ENCODE measurements at places on chromosomes 4 and X.

DNA sequence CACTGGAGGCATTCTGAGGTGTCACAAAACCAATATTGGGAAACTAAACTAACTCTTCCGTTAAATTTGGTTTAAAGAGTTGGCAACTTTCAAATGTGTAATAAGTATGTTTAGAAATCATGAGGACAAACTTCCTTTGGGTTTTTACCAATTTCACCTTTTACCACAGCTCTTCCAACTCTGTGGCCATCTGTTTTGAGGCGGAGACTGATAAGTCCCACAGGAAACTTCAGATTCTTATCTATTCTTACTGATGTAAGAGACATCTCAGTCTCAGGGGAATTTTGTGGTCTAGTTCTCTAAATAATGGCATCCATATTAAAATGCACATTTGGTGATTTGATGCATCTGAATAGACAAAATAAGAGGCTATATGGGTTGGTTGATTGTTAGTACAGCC is 229.2 kb upstream of the AFF2 start:
- no peak for DNase-seq

DNA sequence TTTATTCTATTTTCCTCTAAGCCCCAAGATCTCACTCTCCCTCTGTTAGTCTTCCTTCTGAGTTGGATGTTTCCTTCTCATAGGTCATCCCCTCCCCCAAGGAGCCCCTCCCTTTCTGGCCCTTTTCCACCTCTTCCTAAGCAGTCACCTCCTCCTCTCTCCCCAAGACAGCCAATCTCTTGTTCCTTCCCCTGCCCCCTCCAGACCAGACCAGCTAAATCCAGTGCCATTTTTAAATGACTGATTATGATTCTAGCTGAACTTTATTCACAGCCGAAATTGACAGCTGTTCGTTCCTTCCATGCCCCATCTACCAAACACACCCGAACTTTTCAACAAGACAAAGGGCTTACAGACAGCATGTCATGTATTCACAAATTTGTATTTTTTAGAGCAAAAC is 1.9 kb downstream of the SPIN2A start:
- DNase-seq: no peak

DNA sequence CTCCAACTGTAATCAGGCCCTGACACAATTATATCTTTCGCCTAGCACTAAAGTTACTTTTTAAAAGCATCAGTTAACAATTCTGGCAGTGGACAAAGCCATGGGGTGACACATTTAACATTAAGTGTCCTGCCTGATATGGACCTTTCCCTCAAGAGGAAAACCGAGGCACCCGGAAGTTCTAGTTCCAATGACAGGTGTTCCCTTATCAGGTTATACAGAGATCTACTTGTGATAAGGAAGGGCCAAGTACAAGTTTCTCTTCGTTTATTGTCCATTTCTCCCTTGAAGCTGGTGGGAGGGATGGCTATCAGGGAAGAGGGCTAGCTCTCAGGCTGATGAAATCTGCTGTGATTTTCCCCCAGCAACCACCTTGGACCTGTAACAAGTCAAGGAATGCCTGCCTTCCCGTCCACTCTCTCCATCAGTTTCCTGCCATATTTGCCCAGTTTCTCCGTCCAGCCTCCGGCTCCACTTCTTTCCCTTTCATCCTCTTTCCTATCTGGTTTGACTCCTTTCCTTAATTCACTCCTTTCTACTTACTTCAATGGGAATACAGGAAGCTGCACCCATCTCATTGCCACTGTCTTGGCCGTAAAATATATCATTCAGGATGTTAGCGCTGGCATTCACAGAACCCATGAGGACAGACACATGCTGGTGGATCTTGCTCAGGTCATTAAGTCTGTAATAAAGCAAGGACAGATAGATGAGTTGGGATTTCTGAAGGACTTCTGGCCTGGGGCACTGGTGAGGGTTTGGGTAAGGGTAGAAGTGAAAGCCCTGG is 95.0 kb downstream of the DGKK start:
- DNase-seq: no peak

- no peak for DNase-seq
These were observed 149.5 kb downstream of the SHROOM3 start for GRCh38 chr4:76584241-76585152.

GRCh38 chr4:183343730-183344129 is 21.5 kb upstream of the CLDN24 start:
- DNase-seq: no peak

DNA sequence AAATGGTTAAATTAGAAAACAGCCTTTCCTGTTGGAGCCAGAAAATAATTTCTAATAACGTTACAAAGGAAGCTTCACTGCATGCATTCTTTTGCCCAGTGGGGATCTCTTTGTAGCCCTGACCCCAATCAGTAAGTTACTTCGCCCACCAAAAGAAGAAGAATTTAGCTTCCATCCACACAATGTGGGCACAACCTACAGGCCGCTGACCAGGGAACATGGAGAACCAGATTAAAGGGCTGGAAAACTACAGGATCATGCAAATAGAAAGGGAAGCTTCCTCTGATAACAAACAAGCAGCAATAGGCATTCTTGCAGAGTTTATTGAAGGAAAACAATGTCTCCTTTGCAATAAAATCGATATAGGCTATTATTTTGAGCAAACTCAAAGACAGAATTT is 21.3 kb upstream of the TSPAN5 start:
- no peak for DNase-seq

DNA sequence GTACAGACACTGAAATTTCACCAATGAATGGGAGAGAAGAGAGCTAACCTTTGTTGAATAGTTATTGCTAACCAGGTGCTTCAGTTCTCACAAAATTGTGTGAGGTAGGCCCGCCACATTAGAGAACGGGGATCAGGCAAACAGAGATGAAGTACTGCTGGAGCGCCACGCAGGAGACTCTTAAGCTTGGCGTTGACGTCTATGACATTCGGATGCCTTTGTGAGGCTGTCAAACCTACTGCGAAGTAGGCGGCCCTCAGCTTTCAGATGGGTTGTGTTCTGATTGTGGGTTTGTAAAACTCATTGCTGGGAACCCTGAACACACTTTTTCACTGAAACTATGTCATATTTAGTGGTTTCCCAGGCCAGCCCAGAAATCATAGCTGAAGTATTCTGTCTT is 173.6 kb downstream of the CBR4 start:
- DNase-seq: no peak

DNA sequence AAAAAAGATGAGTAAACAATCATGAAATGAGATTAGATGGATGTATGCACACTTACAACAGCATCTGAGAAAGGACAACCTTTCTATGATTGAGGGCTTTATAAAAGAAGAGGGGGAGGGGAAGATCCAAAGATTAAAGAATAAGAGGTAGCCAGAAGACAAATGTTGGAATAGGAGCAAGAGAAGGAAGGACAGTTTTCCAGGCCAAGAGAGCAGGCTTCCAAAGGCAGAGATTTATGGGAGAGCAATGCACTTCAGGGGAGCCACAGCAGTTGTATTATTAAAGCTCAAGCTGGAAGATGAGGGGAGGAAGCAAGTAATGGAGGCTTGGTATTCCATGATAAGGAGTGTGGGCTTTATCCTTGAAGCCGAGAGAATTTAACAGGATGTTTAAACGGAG is 110.3 kb upstream of the PTPN13 start:
- no peak for DNase-seq

GRCh38 chr4:31023109-31023508 is 302.9 kb downstream of the PCDH7 start:
- DNase-seq: no peak

GRCh38 chrX:32289356-32289755 is 922.0 kb downstream of the DMD start:
- no peak for DNase-seq

GRCh38 chrX:39418731-39419638 is 617.7 kb downstream of the MID1IP1 start:
- DNase-seq: no peak

DNA sequence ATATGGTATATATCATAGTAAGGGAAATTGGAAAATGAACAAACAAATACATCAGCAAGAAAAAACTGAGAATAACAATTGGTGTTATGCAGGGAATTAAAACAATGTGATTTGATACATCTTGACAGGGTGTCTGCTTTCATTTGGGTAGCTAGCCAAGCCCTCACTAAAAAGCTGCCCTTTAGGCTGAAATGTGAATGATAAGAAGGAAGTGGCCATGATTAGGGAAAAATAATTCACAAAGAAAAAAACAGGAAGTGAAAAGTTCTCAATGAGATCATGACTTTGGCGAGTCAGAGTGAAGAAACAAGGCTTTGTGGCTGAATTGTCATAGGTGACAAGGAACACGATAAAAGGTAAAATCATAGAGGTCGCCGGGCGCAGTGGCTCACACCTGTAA is 675.8 kb upstream of the SLIT2 start:
- DNase-seq: no peak

DNA sequence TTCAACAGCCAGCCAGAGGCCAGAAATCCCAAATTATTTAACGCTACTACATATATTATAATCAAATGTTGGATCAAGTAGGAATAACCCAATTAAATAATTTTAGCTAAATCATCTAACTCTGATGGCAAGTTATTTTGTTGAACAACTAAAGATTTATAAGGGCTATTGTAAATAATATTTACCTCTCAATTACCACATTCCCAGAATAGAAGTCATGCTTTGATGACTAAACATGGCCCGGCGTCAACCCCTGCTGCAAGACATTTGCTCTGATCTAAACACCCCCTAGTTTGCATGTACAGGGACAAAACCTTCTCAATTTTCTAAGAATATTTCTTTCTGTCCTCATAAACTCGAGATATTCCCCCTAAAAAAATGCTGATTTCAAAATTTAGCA is 14.2 kb downstream of the VEGFC start:
- DNase-seq: no peak

- DNase-seq: no peak
These were observed 109.6 kb downstream of the NHSL2 start for GRCh38 chrX:72020204-72020603.

GRCh38 chr4:147101678-147102077 is 156.0 kb upstream of the TTC29 start:
- DNase-seq: no peak

DNA sequence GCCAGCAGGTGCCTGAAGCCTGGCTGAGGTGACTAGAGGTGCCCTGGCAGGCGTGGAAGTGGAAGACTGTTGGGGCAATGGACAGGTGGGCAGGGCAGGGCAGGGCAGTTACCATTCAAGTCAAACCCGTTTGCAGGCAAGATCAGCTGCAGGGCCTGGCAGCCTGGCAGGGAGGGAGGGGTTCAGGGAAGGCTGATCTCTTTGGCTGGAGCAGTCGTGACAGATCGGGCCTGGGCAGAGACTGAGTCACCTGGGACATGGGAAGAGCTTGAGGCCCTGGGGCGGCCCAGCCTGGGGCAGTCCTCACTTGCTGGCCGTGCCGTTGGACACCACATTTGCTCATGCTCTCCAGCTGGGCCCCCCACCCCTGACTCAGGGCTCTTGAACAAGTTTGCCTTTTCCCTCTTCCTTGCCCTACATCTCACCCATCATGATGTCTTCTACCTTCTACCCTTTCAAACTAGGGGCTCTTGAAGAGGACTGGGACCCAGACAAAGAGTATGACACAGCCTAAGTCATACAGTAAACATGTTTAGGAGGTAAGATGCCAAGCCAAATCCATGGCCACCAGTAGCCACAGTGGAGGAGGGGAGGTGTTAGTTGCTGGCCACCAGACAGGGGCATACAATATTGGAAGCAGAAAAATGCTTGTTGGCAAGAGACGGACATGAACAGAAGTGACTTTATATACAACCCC is 2.0 kb upstream of the ZNF185 start:
- DNase-seq: no peak

DNA sequence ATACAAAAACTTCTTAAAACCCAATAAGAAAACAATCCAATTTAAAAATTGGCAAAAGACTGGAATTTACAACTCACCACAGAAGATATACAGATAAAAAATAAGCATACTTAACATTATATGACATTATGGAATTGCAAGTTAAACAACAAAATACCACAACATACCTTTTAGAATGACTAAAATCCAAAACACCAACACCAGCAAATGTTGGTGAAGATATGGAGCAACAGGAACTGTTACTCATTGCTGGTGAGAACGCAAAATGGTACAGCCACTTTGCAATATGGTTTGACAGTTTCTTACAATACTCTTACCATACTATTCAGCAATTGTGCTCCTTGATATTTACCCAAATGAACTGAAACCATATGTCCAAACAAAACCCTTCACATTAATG is 112.4 kb downstream of the ADGRL3 start:
- no peak for DNase-seq

DNA sequence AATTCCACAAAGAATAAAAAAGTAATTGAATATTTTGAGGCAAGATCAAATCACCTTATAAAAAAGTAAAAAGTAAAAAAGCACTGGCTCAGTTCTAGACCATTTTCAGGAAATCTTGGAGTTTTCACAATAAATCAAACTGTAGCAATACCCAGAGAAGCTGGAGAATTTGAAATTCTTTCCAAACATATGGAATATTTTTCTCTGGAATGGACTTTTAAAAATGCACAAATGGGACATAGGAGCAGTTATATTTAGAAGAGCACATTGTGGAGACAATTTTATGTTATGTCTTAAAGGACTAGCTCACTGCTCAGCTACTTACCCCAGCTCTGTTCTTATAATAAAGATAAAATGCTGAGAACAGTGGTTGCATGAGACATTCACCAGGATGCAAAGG is 211.9 kb upstream of the KIT start:
- DNase-seq: no peak

- no peak for DNase-seq
These were observed 39.3 kb downstream of the RTL9 start for GRCh38 chrX:110397904-110398303.

- no peak for DNase-seq
These were observed 9.8 kb downstream of the SPP1 start for GRCh38 chr4:87985097-87985886.

GRCh38 chr4:183758758-183759447 is 99.8 kb downstream of the TRAPPC11 start:
- DNase-seq: no peak

- DNase-seq: peak; percentile 71
These were observed 1.3 kb downstream of the NOP14 start for GRCh38 chr4:2961811-2962441.

- peak; percentile 52 for DNase-seq
These were observed 580 bp upstream of the MMGT1 start for GRCh38 chrX:135974279-135974856.

GRCh38 chr4:128380306-128380705 is 92.7 kb upstream of the PGRMC2 start:
- no peak for DNase-seq

- no peak for DNase-seq
These were observed 12.3 kb upstream of the NDP start for GRCh38 chrX:43985511-43985910.

GRCh38 chrX:95063554-95063953 is 1389.5 kb downstream of the FAM133A start:
- no peak for DNase-seq

DNA sequence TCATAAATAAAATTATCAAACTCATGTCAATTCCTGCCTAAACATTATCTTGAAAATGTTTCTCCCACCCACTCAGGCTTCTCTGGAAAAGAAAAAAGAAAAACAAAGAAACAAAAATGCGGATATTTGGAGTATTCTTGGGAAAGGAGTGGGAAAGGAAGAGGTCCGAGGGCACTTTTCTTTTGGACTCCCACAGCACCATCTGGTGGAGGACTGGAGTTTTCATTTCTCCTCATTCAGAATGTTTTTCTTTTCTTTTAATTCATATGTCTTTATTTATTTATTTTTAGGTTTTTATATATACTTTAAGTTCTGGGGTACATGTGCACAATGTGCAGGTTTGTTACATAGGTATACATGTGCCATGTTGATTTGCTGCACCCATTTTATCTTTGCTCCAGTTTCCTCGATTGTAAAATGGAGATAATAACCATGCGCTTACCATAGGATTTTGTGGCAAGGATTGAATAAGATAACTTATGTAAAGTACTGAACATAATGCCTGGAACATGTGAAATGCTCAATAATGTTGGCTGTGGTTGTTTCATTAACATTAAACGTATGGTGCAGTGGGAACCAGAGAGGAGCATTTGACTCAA is 8.0 kb upstream of the KCNE5 start:
- no peak for DNase-seq

All from stimulated activated CD4-positive, alpha-beta T cell treated with anti-CD3 and anti-CD28 coated beads, Interleukin-4, amount 100 ng/mL, for 48 hours (primary cell).